ENCODE measurements at places on chromosomes 11 and 22.

DNA sequence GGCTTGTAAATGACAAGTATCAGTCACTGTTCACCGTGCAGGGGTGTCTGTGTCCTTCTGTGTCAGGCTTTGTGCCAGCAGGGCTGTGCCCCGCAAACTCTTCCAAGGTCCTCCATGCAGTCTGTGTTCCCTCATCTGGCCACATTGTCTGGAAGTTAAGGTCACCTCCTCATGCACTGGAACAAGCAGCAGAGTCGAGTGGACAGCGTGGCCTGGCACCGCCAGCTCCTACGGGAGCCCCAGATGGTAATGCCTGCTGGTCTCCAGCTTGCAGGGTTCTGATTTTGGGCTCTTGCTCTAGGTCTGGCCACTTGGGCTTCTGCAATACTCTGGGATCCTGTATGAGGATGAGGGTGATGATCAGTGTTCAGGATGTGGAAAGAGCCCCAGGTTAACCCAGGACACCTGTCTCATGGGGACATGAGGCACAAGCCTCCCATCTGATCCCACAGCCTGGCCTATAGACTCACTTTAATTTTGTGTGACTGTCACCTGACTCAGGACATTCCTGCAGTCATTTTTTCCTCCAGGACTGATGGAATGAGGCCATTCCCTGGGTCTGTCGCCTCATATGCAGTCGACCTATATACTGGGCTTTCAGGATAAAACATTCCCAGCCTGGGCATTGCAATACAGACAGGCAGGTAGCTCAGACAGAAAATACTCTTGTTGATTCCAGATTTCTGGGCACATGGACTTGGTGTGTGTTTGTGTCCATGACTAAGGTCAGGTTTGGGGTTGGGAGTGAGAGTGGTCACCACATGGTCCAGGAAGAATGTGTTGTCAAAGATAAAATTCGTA is 106.3 kb upstream of the TOP3B start:
- no peak for DNase-seq

GRCh38 chr11:18526130-18526520 is 617 bp downstream of the TSG101 start:
- no peak for DNase-seq

DNA sequence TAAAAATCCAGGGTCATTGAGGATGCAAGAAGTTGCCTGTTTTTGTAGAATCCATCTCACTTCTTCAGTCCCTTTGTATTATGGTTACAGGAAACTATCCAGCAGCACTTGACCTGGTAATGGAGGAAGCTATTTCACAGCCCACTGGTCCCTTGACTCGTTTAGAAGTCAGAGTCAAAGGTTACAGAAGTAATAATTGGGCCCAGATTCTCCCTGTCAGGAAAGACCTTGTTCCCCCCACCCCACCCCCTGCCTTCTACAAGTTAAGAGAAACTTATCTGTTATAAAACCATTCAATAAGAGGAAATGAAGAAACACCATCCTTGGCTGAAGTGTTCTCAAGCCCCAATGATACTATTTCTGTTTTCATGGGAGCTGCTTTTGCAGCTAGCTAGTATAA is 65.8 kb downstream of the CSTPP1 start:
- no peak for DNase-seq

- DNase-seq = no peak
These were observed 13.7 kb upstream of the KIAA0930 start for GRCh38 chr22:45254388-45254787.

- DNase-seq = no peak
These were observed 1.9 kb upstream of the OR6Q1 start for GRCh38 chr11:58028687-58029411.

GRCh38 chr11:71235719-71236118 is 16.7 kb downstream of the SHANK2 start:
- no peak for DNase-seq

DNA sequence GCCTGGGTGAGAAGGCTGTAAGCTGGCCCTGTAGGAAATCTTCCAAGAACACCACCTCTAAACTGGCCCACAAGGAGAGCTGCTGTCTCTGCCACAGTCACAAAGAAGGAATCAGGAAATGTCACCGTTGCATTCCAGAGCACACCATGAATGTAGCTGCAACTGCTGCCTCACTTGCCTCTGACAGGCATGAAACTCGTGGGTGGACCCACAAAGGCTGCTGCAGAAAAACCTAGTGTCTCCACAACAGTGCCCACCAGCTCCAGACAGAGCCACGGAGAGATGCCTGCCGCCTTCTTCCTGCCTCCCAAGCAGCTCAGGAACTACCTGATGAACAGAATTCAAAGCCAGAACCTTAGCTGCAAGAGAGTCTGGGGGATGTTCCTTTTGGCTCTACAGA is 10.5 kb downstream of the DNAJB13 start:
- no peak for DNase-seq

- no peak for DNase-seq
These were observed 6.7 kb upstream of the CAPRIN1 start for GRCh38 chr11:34044664-34045485.

DNA sequence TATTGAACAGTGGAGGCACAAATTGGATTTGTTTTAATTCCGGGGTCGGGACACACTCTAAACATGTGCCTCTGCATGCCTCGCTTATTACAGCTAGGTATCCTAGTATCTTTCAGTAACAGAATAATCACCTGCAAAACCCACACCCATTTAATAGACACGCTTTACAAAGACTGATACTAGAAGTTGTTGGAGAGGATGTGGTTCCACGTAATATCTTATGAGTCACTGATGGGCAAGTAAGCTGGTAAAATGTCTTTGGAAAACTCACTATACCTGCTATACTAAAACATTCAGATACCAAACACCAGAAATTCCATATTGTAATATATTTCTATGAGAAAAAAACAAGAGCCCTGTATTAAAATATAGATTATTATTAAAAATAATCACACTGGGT is 84.0 kb downstream of the GGTLC2 start:
- no peak for DNase-seq

DNA sequence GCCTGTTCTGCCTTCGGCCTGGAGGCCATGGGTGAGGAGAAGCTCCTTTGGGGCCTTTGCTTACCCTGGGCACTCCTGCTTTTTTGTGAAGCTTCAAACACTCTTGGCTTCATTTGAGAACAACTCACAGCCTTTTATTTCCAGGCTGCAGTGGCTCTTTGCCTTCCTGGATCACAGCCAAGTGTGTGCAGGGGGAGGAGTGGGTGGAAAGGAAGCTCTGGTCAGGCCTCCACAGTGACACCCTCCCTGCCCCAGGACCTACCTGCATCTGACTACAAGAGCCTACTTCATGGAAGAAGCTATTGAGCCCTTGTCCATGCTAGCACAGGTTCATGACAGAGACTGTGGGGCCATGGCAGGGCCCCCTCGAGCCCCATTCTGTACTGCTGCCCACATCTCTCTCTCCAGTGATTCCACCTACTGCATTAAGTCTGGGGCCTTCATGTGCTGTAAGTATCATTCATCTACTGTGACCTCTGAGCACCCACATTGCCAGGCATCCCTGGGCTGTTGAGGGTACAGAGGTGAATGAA is 52.3 kb downstream of the GAB4 start:
- no peak for DNase-seq

DNA sequence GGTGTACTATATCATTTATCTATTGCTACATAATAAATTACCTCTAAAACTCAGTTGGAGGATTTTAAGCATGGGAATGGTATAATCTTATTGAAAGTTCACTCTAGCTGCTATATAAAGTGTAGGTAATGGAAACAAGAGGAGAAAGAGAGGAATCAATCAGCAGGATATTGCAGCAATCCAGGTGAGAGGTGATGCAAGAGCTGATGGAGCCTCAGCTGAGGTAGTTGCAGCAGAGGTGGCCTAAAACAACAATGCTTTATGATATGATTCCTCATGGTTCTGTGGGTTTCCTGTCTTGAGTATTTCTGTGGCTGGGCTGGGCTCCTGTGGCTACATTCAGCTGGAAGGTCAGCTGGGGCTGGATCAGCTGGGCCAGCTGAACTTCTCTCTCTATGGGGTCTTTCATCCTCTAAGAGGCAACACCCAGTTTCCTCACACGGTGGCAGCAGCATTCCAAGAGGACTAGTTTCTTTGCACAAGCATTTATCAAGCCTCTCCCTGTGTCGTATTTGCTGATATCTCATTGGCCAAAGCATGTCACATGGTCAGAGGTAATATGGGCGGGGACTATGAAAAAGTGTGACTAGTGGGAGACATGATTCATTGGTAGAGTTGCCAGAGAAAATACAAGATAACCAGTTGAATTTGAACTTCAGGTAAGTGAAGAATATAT is 135.4 kb upstream of the LARGE1 start:
- no peak for DNase-seq

DNA sequence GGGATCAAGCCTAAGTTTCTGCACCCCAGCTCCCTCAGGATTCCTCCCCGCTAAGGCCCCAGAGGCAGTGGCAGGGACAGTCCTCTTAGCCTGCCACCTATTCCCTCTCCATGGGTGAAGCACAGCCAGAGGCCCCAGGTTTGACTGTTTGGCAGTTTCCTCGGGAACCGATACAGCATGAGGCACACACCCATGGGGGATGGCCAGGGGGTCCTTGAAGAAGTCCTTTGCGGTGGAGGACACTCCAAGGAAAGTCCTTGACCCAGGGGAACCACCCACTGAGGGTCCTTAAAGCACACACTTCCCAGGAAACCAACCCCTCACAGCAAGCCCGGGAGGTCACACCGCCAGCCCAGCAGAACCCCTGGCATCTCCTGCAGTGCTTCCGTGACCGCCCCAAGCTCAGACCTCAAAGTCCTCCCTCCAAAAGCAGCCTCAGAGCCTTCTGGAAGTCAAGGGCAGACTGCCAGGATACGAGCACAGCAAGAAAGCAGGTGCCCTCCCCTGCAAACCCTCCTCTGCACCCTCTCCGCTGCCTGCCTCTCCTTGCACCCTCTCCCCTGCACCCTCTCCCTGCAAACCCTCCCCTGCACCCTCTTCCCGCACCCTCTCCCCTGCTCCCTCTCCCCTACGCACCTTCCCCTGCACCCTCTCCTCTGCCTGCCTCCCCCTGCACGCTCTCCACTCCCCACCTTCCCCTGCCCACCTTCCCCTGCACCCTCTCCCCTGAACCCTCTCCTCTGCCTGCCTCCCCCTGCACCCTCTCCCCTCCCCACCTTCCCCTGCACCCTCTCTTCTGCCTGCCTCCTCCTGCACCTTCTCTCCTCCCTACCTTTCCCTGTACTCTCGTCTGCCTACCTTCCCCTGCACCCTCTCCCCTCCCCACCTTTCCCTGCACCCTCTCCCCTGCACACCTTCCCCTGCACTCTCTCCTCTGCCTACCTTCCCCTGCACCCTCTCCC is 1.4 kb downstream of the SIGIRR start:
- DNase-seq = no peak

- peak; percentile 64 for DNase-seq
These were observed 15.2 kb upstream of the LDHA start for GRCh38 chr11:18379201-18379600.

DNA sequence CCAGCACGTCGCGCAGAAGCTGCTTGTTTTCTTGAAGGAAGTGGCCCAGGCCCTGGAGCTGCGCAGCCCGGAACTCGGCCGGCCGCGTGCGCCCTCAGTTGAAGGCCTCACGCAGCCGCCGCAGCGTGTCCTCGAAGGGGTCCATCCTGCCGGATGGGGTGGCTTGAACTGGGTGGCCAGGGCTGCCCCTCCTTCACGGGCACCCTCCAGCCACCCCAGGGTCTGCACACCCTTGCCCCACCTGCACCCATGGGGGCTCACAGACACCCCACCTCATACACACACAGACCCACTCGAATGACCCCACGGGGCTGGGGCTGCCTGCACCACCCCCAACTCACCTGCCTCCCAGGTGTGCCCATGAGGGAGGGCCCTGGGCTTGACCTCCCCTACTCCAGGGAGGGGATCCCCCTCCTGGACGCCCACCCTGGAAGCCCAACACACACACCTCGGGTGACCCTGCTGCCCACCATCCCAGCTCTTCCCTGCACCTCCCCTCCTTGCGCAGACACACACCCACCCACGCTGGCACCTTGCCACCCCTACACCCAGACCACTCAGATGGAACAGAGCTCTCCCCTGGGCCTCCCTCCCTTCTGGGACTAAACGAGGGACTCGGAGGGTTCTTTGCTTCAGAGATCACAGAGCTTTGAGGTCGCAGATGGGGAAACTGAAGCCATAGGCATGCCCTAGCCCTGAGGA is 6.8 kb downstream of the ALDH3B2 start:
- no peak for DNase-seq

- DNase-seq = no peak
These were observed 23.5 kb upstream of the MSANTD2 start for GRCh38 chr11:124823512-124824376.

GRCh38 chr11:45021001-45021400 is 70.3 kb upstream of the TP53I11 start:
- DNase-seq = no peak

DNA sequence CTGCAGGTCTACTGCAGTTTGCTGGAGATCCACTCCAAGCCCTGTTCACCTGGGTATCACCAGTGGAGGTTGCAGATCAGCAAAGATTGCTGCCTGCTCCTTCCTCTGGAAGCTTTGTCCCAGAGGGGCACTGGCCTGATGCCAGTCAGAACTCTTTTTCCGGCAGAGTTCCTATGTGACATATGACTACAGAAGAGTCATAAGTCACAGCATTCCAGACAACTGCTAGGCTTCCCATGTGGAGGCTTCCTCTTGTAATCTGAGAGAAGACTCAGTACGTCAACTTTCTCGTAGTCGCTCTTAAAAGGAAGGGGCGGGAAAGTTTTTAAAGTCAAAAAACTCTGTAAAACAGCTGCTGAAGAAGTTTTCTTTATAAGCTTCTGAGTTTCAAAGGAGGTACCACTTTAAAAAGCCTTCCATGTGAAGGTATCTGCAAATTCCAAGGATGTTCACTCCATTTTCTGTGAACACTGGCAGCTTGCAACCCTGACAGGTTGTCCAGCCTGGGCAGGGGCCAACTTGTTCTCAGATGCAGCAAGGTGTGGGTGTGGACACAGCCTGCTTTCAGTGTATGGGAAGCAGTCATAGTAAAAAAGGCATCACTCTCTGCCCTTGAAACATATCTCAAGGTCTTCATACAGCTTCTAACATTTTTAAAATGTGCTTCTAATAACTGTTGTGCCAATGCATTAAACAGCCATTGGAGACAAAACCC is 97.8 kb downstream of the ME3 start:
- DNase-seq = peak; percentile 89

- DNase-seq = no peak
These were observed 25.9 kb upstream of the ROBO3 start for GRCh38 chr11:124839128-124839971.

- DNase-seq = no peak
These were observed 15.1 kb downstream of the RAB30 start for GRCh38 chr11:83056611-83057010.

GRCh38 chr11:128614026-128614425 is 26.7 kb upstream of the ETS1 start:
- DNase-seq = no peak

GRCh38 chr11:33307984-33308383 is 50.8 kb downstream of the HIPK3 start:
- DNase-seq = no peak

DNA sequence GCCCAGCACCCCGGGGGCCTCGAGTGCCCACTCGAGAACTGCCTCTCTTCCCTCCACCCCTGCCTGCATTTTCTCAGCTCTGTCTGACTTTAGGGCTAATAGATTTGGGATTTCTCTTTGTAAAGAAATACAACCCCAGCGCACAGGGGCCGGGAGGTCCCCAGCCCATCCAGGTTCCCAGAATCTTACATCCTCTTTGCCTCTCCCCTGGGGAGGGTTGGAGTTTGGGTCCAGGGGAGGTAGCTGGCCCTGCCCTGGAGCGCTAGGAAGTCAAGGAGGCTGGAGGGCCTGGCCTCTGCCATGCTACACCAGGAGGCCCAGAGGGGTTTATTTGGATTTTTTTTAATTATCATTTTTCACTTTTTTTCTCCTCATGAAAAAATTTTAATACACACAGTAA is 65.7 kb upstream of the LMO1 start:
- DNase-seq = no peak

Measured in cerebellar cortex (tissue), 1 donor.